ENCODE measurements at places on chromosomes 3 and 15.

DNA sequence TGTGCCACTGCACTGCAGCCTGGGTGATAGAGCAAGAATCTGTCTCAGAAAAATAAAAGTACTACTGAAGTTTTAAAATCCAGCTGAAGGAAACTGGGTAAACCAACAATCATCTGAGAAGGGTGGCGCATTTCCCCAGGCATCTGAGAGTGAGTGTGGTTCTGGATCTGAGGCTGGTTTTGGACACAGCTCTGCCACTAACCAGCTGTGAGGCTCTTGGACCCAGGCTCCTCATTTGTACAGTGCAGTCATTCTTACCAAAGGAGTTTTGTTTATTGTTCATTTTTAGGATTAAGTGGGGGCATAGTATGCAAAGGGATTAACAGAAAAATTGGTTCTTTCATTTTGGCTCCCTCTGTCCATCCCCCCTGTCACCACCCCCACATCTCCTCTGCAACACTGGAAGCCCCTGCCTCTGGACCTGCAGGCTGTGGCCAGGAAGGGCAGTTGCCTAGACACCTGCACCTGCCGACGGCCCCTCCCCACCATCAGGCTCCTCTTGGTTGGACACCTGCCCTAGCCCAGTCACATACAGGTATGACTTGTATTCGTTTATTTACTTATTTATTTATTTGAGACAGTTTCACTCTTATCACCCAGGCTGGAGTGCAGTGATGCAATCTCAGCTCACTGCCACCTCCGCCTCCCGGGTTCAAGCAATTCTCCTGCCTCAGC, 8.8 kb downstream of the NUP210 start:
- no peak for DNase-seq

DNA sequence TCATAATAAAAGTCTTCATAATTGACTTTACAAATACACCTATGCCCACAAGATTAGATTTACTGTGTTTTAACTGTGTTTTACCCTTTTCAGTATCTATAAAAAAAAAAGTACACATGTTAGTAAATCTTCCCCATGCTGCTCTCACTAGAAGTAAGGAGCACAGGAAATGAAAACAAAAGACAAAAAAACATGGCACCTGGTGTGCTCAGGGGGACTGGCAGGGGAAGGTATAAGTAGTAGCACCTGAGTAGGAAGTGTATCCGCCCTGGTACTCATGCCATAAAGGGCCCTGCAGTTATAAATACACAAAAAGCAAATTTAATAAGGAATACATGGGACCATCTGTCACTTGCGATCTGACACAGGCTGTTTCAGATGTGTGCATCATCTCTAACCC, 8.9 kb upstream of the ALDH1A2 start:
- no peak for DNase-seq

DNA sequence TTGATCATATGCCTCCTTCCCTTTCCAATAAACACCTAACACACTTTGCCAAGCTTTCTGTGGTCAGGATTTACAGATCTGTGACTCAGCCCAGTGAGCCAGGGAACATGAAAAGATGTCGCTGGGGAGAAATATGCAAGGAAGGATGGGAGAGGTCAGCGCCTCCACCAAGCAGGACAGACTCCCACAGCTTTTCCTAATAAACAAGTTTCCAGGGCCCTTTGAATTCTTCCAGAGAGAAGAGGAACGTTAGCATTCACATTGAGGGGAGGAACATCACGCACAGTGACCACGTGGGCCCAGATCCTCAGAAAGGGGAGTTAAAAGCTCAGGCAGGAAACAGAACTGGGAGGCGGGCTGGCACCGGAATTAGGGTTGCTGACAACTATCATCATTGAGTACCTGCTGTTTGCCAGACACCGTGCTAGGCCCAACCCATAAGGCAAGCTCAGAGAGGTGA, 33.3 kb upstream of the MRPS22 start:
- DNase-seq, result no peak

- no peak for DNase-seq
Observed at GRCh38 chr15:55403531-55403930, 4.6 kb downstream of the CCPG1 start.

DNA sequence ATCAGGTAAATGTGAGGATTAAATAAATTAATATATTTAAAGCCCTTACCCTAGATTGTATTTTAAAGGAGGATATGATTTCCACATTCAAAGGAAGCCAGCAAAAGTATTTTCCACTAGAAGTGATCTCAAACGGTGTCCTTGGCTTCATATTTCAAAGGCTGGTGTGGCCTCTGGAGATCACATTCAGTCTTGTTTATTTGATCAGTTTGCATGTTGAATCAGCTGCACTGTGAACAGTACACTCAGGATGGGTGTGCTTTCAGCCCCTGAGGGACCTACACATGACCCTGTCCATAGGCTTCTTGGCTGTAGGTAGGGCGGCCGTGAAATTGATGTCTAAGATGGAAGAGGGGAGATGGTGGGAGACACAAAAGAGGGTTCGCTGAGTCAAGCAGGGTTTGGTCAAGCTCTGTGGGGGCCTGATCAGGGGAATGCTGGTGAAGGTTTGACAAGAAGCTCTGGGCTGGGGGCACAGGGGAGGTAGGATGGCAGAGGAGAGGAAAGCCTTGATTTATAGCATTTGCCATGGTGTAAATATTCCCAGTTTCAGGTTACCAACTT, 21.9 kb downstream of the CYP8B1 start:
- DNase-seq, result no peak

DNA sequence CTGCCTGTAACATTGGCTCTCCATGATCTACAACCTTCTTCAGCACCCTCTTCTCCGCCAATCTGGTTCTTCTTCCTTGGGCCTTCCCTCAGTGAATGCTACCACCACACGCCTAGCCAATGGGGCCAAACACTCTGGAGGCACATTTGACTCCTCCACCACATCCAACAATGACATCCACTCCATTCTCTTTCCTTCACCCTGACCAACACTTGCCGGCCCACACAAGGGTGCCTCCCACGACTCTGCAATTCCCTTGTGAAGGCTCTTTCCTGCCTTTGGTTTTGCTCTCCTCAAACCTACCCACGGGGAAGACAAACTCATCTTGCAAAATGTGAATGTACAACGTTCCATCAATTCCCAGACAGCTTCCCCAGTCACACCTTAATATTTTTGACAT, 263.8 kb downstream of the FOXP1 start:
- no peak for DNase-seq

DNA sequence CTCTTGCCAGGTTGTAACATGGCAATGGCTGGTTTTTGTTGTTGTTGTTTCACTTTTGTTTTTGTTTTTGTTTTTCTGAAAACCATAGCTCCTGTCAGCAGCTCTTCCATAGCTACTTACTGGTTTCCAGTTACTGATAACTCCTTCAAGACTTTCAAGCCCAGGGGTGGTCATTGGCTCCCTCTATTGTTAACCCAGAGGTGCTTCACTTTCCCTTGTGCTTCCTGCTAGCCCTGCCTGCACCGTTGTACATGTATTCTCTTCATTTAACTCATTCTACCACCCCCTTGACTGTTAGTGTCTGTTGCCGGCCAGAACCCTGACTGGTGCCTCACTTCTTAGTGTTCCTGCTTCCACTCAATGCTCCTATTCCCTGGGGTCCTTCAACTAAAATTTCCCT, 4.2 kb upstream of the TRAT1 start:
- DNase-seq, result peak; percentile 48

GRCh38 chr3:172270557-172271166, 177.6 kb downstream of the GHSR start:
- DNase-seq, result no peak

DNA sequence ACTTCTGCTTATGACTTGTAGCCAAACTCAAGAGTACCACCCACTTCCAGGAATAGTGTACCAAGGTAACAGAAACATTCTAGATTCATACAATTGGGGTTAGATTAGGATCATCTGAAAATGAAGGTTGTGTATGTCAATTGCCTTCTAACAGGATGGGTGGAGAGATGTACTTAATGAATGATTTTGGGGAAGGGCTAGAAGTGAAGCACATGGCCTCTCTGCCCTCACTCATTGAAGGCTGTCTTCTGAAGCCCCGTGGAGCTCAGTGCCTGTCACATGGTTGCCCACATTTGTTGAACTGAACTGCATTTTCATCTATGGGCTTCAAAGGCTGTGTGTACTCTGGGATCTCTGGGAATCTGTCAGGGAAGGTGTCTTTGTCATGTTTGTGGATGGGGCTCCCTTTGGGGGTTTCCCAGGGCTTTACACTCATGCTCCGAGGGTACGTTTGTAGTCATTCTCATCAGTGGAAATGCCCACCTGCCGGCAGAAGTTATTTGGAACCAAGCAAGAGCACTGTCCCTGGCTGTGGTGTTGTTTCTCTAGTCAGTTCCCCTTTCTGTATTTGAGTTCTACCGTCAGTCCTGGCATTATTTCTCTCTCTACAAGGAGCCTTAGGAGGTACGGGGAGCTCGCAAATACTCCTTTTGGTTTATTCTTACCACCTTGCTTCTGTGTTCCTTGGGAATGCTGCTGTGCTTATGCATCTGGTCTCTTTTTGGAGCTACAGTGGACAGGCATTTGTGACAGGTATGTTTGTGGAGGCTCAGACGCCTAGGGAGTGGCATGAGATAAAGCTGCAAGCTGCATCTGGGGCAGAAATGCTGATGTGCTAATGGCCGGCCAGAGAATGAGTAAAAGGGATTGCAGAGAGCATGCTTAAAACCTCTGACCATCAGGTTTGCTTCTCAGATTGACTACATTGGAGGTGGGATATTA, 22.4 kb downstream of the CD86 start:
- no peak for DNase-seq

GRCh38 chr3:192188218-192188835, 539.0 kb downstream of the FGF12 start:
- DNase-seq, result no peak

GRCh38 chr3:150022381-150023238, 51.9 kb upstream of the PFN2 start:
- DNase-seq, result no peak

- no peak for DNase-seq
Observed at GRCh38 chr3:21390856-21391255, 360.2 kb downstream of the ZNF385D start.

DNA sequence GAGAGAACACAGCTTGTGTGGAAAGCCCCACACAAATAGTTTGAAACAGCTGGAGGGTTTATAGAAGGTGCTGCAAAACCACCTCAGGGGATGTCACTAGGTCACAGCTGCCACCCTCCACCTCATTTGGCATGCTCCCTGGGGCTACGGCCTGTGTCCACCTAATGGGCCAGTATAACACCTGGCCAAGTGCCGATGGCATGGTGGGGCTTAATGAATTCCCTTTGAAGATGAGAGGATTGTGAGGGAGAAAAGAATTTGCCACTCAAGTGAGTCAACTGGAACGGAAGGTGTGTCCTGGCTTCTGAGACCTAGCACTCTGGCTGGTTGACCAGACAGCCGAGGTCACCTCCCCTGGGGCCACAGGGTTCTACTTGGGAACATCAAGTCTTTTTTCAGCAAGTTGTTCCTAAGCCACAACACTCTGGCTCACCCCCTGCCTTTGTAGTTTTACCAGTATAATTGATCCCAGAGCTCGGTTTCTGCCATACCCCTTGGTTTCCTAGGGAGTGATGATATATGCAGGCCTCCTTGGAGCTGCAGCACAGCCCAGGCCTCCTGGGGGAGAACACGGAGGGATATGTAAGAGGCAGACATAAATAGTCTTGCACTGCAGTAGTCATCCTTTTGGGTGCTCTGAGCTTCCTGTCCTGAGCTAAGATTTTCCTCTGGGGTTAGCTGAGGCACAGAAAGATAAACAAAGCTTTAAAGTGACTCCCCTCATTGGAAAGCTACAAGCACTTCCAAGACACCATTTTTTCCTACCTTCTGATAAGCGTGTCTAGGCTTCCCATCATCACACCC, 178.2 kb upstream of the LPP start:
- DNase-seq, result no peak

DNA sequence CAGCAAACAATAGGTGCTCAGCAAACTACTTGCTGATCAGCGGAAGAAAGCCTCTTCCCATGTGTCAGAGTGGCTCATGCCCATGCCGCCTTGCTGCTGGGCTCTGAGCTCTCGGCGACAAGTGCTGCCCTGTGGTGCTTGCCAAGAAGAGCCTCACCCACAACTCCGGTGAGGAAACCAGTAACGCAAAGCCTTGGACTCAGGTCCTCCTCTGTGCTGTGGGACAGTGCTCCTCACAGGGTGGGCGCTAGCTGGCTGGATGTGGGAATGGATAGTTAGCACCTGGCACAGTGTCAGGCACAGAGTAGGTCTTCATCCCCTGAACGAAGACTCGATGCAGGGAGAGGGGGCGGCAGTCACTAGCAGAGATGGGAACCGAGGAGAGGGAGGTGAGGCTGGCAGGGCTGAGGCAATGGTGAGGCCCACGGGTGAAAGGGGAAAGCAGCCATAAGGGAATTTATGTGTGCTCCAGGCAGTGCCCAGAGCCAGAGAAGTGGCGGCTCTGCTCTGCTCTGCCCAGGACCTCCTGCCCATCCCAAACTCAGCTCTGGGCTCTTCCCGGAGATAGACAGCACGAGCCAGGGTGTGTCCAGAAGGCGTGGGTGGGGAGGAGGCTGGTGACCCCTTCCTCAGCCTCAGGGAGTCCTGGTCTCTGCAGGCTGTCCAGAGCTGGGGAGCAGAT, 55.7 kb downstream of the IQSEC1 start:
- DNase-seq, result no peak

DNA sequence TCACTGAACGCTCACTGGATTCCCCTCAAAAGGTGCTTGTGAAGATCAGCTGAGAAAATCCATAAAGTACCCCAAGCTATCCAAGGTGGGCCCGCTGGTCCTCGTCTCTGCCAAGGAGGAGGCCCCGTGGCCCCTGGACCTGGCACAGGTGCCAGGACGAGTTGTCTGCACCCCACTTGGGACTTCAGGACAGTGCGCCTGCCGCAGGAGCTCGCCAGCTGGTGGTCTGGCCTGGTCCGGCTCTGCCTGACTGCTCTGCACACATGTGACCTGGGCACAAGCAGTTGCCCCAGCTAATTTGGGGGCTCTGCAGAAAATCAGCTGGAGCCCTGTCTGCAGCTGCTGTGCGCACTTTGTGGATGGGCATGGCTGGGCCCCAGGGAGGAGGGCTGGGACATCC, 159.9 kb downstream of the NSMCE3 start:
- no peak for DNase-seq

DNA sequence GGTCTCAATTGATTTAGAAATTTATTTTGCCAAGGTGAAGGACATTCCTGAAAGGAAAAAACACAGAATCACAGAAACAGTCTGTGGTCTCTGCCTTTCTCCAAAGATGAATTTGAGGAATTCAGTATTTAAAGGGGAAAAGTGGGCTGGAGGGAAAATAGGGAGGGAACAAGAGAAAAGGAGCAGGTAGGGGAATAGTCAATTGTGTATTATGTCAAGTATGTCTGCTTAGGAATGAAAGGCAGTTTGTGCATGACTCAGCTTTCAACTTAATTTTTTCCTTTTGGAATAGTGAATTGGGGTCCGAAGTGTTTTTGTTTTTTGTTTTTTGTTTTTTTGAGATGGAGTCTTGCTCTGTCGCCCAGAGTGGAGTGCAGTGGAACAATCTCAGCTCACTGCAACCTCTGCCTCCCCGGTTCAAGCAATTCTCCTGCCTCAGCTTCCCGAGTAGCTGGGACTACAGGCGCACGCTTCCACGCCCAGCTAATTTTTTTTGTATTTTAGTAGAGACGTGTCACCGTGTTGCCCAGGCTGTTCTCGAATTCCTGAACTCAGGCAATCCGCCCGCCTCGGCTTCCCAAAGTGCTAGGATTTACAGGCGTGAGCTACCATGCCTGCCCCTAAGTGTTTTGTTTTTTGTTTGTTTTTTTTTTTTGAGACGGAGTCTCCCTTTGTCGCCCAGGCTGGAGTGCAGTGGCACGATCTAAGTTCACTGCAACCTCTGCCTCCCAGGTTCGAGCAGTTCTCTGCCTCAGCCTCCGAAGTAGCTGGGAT, 74.1 kb upstream of the MAP4 start:
- no peak for DNase-seq

All from effector CD4-positive, alpha-beta T cell (primary cell).